ENCODE measurements at places on chromosomes 6 and 20.

DNA sequence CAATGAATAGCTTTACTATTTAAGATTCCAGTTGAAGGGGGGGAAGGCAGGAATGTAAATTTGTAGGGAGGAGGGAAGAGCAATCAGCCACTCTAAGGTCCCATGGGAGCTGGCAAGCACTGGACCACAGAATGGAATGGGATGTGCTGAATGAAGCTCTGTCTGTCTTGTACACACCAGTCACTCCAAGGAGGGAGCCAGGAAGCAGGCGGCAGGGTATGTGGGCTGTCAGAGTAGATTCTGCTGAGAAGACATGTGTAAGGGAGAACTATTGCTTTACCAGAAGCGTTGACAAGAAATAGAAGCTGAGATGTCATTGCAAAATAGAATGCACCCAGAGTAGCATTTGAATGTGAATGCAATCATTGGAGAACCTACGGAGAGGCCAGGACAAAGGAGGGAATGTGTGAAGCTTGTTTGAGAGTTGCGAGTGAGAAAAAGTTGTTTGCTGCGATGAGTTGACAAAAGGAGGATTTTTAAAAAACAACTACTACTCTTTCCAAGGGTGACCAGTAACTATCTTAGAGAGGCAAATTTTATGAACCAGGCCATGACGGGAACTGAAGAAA is 25.2 kb upstream of the PDE7B start:
- no peak for DNase-seq

GRCh38 chr6:73250016-73250415 is 13.0 kb downstream of the KHDC1 start:
- DNase-seq = no peak

- DNase-seq = no peak
Observed at GRCh38 chr20:24303393-24304170, 165.8 kb upstream of the SYNDIG1 start.

- no peak for DNase-seq
Observed at GRCh38 chr20:41361757-41362747, 4.6 kb downstream of the EMILIN3 start.

DNA sequence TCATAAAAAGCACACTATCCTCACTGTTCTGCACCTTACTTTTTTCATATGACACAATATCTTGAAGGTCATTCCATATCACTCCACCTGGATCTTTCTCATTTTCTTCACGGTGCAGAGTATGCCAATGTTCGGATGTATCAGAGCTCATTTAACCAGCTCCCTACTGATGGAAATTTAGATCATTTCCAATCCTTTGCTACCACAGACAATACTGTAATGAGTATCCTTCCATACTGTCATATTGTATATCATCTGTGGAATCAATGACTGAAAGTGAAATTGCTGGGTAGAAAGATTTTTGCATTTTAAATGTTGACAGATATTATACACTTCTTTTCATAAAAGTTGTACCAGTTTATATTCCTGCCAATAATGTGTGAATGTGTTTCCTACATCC is 2.2 kb upstream of the RAB44 start:
- DNase-seq = no peak

- DNase-seq = no peak
Observed at GRCh38 chr6:109782491-109782999, 91.4 kb downstream of the FIG4 start.

DNA sequence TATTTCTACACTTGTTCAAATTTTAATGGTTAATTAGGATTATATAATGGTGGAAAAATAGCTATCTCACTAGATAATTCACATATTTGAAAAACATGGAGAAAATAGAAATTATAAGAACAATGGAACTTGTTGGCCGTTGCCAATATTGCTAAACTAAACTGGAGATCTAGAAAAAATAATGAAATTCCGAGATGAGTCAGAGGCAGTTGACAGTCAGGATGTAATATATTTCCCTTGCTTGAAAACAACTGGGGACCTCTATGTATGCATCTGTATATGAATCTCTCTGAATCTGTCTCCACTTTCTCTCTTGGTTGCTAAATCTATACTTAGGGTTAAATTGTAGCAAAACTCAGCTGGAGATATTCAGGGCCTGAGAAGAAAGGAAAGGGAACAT is 1108.2 kb upstream of the GJE1 start:
- DNase-seq = no peak

DNA sequence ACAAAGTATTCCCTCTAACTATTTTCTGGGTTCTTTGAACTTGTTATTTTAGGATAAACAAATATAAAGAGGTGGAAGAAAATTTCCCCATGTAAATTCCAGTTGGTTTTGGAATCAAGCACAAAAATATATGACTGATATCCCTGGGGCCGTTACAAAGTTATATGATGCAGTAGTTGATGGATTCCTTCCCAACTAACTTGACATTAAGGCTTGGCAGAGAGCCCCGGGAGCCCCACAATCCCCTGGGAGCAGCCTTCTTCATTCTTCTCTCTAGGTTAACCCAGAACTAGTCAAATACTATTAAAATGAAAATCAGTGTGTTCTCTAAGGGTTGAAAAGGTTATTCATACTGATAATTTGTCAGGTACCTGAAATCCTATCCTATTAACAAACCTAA is 508.9 kb upstream of the SOX4 start:
- DNase-seq = no peak

DNA sequence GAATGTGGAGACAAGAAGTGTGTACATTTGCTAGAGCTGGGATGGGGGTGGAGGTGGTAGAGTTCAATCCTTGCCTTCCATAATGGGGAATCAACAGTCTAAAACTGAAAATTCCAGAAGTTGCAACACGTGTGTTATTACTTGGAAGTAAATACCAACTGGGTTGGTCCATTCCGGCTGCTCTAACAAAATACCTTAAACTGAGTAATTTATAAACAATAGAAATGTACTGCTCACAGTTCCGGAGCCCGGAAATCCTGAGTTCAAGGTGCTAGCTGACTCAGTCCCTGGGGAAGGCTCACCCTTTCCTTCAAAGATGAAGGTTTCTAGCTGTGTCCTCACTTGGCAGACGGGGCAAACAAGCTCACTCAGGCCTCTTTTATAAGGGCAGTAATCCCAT is 59.0 kb downstream of the RIN2 start:
- DNase-seq = no peak

DNA sequence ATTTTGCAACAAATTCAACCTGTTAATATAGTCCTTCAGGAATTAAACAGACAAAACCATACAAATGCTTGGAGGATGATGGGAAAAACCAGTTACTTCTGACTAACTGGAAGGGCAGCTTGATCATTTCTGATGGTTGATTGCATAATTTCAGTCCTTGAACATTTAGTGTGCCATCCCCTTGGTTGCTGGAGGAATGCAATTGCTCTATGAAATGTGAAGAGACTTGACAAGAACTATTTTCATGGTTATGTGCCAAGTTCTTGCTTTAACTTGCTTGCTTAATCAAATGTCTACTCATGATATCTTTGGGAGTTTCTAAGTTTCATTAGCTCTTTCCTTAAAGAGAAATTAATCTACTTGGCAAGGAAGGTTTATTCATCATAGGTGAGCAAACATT is 45.2 kb downstream of the ANKEF1 start:
- no peak for DNase-seq
